ENCODE measurements at places on chromosomes 11 and 22. TPM values are rescaled to one million over a fixed set of nuclear protein-coding genes. Genes with fewer than 3 reads are reported as not detected.
A peak's percentile ranks its signal among the peaks of the same experiment; 100 is the strongest.

GRCh38 chr11:117497206-117497951, 169.7 kb downstream of the CEP164 start:
- H3K36me3 ChIP-seq, result no peaks in the 10 kb centered on the region
- peaks cover 2% of the 10 kb centered on the region for H3K27me3 ChIP-seq
- no peak for DNase-seq
- H3K4me3 ChIP-seq, result no peak overlapping the region
- no peaks in the 10 kb centered on the region for H3K4me1 ChIP-seq

DNA sequence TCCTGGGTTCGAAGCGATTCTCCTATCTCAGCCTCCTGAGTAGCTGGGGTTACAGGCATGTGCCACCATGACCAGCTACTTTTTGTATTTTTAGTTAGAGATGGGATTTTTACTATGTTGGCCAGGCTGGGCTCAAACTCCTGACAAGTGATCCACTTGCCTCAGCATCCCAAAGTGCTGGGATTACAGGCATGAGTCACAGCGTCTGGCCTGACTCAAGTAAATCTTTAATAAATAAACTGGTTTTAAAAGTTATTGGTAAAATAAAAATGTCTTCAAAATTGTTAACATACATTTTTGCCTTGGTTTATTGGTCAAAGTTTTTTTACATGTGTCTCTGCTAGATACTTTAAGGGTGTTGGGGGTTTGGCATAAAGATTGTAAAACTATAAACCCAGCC, 7.3 kb upstream of the PES1 start:
- H3K4me1 ChIP-seq, result peaks cover 1% of the 10 kb centered on the region
- no peak overlapping the region for H3K4me3 ChIP-seq
- no peak overlapping the region for H3K27ac ChIP-seq
- H3K27me3 ChIP-seq, result peaks cover 2% of the 10 kb centered on the region
- no peaks in the 10 kb centered on the region for H3K36me3 ChIP-seq

DNA sequence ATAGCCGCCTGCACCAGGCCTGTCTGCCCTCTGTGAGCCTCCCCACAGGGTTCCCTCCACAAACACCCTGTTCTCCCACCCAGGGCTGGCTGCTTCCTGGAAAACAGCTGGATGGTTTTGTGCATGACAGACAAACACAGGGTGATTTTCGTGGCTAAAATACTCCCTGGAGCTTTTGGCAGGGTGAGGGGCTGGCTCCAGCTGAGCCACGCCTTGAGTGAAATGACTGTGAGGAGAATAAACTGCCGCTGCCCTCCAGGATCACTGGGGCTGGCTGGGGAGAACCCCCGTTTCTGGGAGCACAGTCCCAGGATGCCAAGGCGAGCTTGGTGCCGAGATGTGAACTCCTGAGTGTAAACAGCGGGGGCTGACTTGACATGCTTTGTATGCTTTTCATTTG, 20.3 kb upstream of the PPP6R3 start:
- no peaks in the 10 kb centered on the region for H3K27me3 ChIP-seq
- H3K36me3 ChIP-seq, result no peaks in the 10 kb centered on the region
- no peak overlapping the region for H3K27ac ChIP-seq
- DNase-seq, result no peak
- no peak overlapping the region for H3K4me3 ChIP-seq
- peaks cover 5% of the 10 kb centered on the region for H3K4me1 ChIP-seq

DNA sequence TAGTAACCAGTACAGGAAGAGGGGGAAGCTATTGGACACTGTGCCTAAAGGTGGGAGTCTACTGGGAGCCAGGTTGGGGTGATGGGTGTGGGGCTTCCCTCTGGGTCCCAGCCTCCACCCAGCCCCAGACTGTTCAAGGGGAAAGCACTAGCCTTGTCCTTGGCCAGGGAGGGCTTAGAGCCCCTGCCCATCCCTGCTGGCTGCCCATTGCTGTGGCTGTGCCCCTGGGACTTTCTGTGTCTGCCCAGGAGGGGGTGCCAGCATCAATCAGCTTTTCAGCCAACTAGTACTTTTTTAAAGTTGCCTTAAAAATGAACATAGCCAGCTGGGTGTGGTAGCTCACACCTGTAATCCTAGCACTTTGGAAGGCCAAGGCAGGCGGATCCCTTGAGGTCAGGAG, 19.9 kb downstream of the INCENP start:
- no peak overlapping the region for H3K27ac ChIP-seq
- H3K27me3 ChIP-seq, result no peaks in the 10 kb centered on the region
- H3K36me3 ChIP-seq, result peaks cover 58% of the 10 kb centered on the region
- no peak for DNase-seq

DNA sequence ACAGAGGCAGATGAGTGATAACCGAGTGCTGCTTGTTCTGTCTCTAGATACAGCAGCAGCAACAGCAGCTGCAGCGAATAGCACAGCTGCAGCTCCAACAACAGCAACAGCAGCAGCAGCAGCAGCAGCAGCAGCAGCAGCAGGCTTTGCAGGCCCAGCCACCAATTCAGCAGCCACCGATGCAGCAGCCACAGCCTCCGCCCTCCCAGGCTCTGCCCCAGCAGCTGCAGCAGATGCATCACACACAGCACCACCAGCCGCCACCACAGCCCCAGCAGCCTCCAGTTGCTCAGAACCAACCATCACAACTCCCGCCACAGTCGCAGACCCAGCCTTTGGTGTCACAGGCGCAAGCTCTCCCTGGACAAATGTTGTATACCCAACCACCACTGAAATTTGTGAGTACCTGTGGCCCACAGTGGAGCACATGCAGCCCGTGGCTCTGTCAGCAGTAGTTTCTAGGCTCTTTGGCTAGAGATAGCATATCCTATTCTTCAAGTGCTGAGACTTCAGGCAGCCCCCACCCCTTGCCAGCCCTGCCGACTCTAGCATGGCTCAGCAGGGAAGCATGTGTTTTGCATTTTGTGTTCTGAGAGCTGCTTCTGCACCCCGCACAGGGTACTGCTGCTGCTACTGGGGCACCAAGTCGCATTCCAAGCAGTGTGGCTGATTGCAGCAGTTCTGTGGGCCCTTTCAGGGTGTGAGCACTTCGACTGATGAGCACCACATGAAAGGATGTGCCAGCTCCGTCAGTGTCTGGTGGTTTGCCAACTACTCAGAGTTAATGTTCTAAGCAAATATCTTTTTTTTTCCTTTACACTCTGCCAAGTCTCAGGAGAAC, 59.2 kb downstream of the MED15 start:
- peak; percentile 77 for DNase-seq
- peaks cover 91% of the 10 kb centered on the region for H3K4me1 ChIP-seq
- H3K36me3 ChIP-seq, result peaks cover 85% of the 10 kb centered on the region
- no peaks in the 10 kb centered on the region for H3K27me3 ChIP-seq
- H3K27ac ChIP-seq, result peak overlapping the region; percentile 93
- H3K4me3 ChIP-seq, result peak overlapping the region; percentile 69

DNA sequence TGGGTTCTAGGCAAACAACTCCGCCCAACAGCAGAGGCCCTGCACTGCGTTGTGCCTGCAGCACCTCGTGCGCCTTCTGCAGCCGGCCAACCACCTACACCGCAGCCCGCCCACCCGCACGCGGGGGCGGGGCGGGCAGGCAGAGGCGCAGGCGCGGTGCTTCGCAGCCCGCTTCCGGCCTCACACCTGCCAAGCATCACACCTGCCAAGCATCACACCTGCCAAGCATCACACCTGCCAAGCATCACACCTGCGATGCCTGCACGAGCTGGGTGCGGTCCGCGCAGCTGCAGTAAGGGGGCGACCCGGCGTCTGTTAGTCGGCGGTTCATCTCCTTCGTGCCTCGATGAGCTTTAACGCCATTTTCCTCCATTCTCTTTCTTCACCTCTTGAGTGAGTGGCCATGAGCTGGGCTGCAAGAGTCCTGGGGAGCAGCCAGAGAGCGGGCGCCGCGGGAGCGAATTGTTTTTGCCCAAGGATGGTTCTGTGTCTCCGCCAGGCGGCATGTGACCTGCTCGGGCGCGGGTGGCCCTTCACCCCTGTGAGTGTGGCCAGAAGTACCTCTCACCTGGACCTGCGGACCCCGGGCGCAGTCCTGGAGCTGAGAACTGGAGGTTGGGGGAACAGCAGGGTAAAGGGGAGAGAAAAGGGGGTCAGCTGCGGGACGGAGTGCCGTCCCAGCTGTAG, at the start of gene LDHAL6A:
LDHAL6A (plus strand) TSS at position 171 of the 687 bp plus-strand sequence. CDS start 825 bp downstream, outside the sequence.
- H3K27me3 ChIP-seq, result peaks cover under 1% of the 10 kb centered on the region
- H3K4me3 ChIP-seq, result no peak within 1 kb of the TSS
- no peaks in the 10 kb centered on the region for H3K36me3 ChIP-seq

Gene MPPED1
- total RNA-seq, result not detected

GRCh38 chr11:19879307-19880087, 166.9 kb downstream of the NAV2 start:
- H3K27me3 ChIP-seq, result peaks cover 7% of the 10 kb centered on the region
- H3K4me3 ChIP-seq, result no peak overlapping the region
- no peaks in the 10 kb centered on the region for H3K4me1 ChIP-seq
- no peaks in the 10 kb centered on the region for H3K36me3 ChIP-seq

Gene RIMBP3C
- 0.92 TPM for total RNA-seq

Gene C11orf65
- total RNA-seq, result 1.4 TPM

DNA sequence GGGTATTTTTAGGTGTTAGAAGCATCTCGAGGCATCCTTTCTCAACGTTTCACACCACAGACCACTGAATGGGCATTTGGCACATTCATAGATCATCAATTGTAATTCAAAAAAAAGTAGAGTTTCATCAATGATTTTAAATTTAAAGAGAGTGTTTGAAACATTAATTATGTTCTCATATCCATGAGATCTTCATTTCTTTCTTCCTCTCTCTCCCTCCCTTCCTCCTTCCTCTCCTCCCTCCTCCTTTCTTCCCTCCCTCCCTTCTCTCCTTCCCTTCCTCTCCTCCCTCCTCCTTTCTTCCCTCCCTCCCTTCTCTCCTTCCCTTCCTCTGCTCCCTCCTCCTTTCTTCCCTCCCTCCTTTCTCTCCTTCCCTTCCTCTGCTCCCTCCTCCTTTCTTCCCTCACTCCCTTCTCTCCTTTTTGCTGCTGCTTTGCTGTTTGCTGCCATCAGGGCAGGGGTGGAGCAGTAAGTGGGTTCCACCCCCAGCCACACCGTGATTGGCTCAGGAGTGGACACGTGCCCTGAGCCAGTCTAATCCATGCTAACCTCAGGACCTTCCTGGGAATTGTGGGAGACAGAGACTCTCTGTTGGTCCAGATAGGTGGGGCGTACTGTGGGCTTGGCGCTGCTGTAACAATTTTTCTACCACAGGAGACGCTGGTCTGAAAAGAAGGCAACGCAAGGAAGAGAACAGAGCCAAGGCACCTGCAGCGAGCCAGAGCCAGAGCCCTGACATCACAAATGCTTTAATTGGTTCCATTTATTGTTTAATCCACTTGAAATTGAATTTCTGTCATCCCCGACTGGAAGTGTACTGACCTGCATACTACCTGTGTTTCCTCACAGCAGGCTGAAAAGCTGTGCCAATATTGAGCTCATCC, 33.7 kb upstream of the APOBEC3A start:
- DNase-seq, result no peak
- H3K4me1 ChIP-seq, result peaks cover 3% of the 10 kb centered on the region
- H3K4me3 ChIP-seq, result no peak overlapping the region
- H3K27me3 ChIP-seq, result peaks cover 32% of the 10 kb centered on the region
- no peaks in the 10 kb centered on the region for H3K36me3 ChIP-seq

GRCh38 chr11:75320046-75320618, 31.3 kb downstream of the ARRB1 start:
- no peak for DNase-seq
- no peak overlapping the region for H3K27ac ChIP-seq
- no peaks in the 10 kb centered on the region for H3K27me3 ChIP-seq
- no peak overlapping the region for H3K4me3 ChIP-seq
- H3K36me3 ChIP-seq, result no peaks in the 10 kb centered on the region

DNA sequence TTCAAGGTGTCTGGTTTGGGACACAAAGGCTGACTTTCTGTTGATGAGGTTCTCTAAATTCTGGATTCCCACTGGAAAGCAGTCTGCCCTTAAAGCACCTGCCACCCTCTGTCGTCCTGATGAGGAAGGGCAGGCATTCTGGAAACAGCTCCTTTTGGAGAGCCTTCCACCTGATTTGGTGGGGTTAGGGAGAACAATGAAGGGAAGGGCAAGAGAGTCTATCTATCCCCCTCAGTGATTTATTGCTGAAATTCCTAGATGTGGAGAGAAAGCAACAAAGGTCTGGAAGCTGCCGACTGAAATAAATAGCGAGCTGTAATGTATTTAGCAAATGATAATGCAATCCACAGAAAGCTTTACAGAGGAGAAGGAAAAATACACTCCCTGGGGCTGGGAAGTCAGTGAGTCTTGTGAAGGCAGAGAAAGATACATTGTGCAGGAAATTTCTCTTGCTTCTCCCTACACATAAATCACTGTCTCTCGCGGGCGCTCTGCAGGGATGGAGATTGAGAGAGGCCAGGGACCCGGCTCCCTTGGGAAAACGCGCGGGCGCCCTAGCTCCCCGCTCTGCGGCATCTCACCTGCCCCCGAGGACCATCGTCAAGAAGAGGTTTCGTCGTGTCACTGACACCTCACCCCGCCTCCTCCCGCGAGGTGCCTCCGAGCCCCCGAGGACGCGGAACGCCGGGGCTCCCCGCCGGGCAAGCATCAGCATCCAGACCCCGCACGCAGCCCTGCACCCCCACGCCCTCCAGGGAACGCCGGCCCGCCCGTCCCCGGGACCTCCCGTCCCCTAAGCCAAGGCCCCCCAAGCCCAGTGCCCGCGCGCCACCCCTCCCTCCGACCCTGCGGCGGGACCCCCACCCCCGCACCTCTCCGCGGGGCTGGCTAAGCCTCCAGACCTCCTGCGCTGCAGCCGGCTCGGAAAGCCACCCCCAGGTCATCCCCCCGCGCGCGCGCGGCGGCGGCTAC, 673 bp downstream of the CDON start:
- peak; percentile 28 for DNase-seq
- H3K27ac ChIP-seq, result peak overlapping the region; percentile 71
- H3K27me3 ChIP-seq, result peaks cover 50% of the 10 kb centered on the region
- H3K36me3 ChIP-seq, result no peaks in the 10 kb centered on the region

DNA sequence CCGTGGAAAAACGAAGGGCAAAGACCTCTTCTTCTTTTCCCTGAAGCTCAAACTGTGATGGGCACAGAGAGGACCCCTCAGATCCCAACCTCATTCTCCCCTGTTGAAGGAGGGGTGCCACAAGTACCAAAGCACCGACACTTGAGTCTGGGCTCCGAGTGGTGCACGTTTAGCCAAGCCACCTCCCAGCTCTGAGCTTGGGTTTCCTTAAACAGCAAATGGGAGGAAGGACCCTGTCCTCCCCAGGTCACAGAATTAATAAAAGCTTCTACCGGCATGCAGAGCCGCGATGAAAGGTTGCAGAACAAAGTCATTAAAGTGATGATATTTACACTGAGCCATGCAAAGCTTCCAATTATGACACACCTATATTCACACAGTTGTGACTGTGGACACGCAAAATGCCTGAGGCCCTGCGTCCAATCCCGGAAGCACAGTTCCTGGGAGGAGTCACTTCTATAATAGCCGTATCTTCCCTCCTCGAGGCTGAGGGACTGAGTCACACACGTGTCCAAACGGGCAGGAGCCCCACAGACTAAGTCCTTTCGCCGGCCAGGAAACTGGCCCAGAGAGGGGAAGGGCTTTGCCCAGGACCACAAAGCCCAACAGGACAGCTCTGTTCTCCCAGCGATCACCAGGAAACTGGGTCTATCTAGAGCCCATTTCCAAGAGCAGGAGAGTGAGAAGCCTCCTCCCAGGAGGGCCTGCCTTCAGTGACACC, 922 bp upstream of the CSNK1E start:
- peaks cover 42% of the 10 kb centered on the region for H3K4me1 ChIP-seq
- peak overlapping the region; percentile 90 for H3K27ac ChIP-seq
- no peak for DNase-seq
- no peaks in the 10 kb centered on the region for H3K36me3 ChIP-seq

Gene ABCG4
- total RNA-seq, result not detected

- no peaks in the 10 kb centered on the region for H3K27me3 ChIP-seq
- H3K4me3 ChIP-seq, result peak overlapping the region; percentile 98
- H3K4me1 ChIP-seq, result peaks cover 73% of the 10 kb centered on the region
- peak overlapping the region; percentile 80 for H3K27ac ChIP-seq
- H3K36me3 ChIP-seq, result peaks cover 10% of the 10 kb centered on the region
Measured at GRCh38 chr11:62540804-62541701, 5.6 kb downstream of the AHNAK start.

Gene SLC36A4
- total RNA-seq, result 10.8 TPM

Gene SLC25A45
- 40.9 TPM for total RNA-seq
